Suprapubic skin (tissue), 4 donors: ENCODE measurements at places on chromosomes 7 and 10. TPM values are rescaled to one million over a fixed set of nuclear protein-coding genes. Genes with fewer than 3 reads are reported as not detected.

DNA sequence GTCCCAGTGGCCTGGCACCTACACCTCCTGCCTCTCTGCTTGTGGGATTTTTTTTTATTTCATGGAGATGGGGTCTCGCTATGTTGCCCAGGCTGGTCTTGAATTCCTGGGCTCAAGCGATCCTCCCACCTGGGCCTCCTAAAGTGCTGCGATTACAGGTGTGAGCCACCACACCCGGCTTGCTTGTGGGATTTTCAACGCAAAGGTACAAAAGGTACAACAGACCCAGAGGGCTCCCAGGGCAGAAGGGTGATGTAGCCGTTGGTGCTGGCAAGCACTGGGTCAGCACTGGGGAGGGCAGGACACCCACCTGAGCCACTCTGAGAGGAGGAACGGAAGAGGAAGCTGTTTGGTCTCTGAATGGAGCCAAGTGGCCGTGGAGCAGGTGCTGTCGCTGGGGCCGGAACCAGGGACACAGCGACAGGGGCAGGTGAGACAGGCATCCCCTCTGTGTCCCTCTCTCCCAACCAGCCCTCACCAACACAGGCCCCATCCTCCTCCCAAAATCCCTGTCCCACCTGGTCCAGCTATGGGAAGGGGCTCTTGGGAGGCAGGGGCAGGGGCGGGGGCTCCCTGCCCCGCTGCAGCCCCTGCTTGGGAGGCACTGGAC, 2.8 kb upstream of the SAP25 start:
- no peak for DNase-seq

Gene GSTO2
- 26.1 TPM for total RNA-seq

GRCh38 chr10:36042135-36042534, 400.0 kb upstream of the FZD8 start:
- no peak for DNase-seq

DNA sequence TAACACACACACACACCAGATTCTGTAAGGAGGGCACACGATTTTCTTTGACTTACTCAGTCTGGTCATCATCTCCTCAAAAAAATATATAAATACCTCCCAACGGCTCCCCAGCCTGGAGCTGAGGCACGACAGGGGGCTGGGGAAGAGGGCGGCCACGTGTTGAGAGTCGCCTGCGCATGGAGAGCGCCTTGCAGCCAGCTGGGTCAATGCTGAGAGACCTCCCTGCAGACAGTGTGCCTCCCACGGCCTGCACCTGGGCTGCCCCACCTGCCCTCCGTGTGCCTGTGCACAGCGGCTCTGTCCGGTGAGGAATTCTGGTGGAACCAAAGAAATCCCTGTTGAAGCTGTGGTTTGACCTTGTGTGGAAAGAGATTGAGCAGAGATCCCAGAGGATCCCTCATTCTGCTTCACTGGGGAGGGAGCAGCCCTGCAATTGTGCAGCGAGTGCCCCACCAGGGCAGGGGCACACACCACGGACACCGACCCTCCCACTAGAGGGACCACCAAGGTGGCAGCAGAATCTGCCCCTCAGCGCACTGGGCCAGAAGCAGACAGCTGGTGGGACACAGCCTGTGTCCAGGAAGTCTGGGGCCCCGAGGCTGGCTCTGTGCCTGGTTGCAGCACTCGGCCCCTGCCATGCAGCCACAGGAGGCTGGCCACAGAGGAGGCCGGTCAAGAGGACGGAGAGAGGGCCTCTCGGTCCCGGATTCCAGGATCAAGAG, 150.5 kb upstream of the PPP2R2D start:
- DNase-seq = no peak

DNA sequence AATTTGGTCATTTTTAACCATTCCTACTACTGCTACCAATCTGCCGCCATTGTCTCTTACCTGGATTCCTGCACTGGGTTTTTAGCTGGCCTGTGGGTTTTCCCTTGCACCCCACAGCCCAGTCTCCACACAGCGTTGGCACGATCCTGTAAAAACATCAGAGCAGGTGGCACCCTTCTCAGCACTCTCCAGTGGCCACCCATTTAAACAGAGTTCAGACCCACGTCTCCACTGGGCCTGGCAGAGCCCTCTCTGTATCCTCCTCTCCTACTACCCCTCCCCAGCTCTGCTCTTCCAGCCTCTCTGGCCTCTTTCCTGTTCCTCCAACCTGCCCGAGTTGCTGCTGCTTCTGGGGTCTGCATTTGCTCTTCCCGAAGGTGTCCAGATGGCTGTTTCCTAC, 259.4 kb downstream of the SDK1 start:
- DNase-seq = no peak

Gene TAS2R3
- total RNA-seq = 1.1 TPM

Gene ASB15
- total RNA-seq = not detected

GRCh38 chr10:69562731-69563254, 10.4 kb downstream of the NEUROG3 start:
- DNase-seq = no peak

DNA sequence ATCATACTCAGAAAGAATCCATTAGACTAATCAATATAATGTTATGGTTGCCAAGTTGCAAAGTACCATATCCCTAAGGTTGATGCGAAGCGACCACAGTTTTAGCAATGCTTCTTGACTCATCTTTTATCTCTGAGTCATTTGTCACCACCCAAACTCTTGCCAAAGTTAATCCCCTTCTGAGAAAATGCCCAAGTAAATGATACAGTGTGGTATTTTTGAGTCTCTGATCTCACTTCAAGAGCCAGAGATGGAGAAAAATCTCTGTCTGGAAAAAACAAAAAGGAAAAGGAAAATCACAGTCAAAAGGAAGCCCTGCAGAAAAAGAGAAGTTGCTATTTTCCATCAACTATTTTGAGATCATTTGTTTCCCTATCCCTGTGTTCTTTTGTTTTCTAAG, 26.7 kb upstream of the OTUD1 start:
- no peak for DNase-seq

Gene AMZ1
- not detected for total RNA-seq

DNA sequence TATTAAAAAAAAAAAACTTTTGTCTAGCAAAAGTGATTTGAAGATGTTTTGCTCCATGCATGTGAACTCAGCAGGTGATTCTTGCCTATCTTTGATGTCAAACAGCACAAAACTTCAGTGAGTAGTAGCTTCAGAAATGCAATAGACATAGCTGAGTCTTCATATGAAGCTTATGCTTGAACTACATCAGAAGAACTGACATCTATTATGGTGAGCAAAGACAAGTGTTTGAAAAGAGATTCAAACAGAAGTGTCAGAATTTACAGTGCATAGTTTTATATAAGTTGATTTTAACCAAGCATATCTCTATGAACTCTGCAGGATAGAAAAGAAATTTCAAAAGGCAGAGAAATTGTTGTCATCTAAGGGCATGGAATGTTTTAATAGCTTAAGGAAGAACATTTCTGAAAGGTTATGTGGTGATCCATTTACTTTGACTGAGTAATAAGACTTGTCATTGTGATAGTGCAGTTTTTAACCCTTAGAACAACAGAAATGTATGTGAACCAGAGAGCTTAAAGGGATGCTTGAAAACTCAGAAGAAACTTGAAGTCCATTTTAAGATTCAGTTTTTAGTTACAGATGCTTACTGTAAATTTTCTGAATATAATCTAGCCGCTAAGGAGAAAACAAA, 351.4 kb downstream of the MDFIC start:
- DNase-seq = no peak

- no peak for DNase-seq
Observed at GRCh38 chr10:47239211-47239610, 60.8 kb upstream of the GDF10 start.

- DNase-seq = no peak
Observed at GRCh38 chr7:86913709-86914108, 145.7 kb downstream of the ELAPOR2 start.

GRCh38 chr7:116232920-116233319, 22.6 kb downstream of the TES start:
- no peak for DNase-seq

Gene CALCR
- total RNA-seq = not detected

DNA sequence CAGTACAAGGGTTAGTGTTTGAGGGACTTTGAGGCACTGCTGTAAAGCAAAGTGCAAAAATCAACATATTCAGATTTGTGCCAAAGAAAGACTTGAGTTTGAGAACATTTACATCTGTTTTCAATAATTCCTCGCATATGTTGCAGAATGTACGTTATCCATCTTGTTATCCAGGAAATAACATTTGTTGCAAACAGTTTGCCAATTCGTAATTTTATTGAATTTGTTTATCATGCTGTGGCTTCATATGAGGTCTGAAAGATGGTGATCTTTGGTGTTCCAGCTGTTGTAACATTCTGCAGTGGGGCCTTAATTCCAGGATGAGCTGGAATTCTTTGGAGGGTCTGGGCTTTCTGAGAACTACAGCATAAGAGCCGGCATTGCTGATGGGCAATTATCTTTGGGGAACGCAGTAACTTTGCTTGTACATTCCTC, 396.2 kb downstream of the LRMDA start:
- DNase-seq = no peak

DNA sequence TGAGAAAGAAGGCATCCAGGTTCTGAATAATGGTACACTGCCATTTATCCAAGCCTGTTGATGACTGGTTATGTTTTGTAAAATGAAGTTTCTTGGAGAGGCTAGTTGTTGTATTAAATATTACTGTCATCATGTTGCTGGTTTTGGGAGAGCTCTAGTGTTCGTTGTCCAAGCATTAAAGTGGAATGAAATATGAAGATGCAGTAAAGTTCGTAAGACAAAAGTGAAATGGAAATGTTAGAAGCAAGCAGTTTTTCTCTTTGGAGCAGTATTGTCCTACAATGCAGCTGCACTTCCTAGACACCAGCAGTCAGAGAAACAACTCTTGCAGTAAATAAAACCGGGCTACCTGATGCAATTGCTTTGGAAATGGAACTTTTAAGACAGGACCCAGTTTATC, 156.8 kb upstream of the FZD1 start:
- no peak for DNase-seq

- no peak for DNase-seq
Observed at GRCh38 chr10:28853195-28853594, 175.9 kb downstream of the BAMBI start.

GRCh38 chr7:31492086-31492485, 21.8 kb upstream of the ITPRID1 start:
- no peak for DNase-seq

Gene NYAP1
- total RNA-seq = 0.62 TPM

- DNase-seq = no peak
Observed at GRCh38 chr10:69994262-69994661, 58.4 kb upstream of the MACROH2A2 start.

- no peak for DNase-seq
Observed at GRCh38 chr10:97805096-97805884, 33.5 kb upstream of the SFRP5 start.

Gene LEP
- 2.0 TPM for total RNA-seq

DNA sequence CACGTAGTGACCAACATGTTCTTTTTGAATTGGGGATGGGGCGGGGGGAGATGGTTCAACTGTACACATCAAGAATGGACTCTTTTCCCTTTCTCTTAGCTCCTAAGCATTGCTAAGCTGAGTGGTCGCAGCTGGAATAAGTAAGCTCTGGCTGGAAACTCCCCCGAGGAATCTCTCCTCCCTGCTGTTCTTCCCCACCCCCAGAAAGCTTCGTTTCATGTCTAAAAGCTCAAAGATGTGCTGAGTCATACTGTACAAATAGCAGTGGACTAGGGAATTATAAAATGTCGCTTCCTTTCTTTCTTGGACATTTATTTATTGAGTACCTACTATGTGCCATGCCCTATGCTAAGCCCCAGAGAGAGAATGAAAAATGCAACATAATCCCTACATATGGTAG, 191.1 kb upstream of the ADO start:
- DNase-seq = no peak

GRCh38 chr10:6507311-6507710, 72.8 kb downstream of the PRKCQ start:
- DNase-seq = no peak

- no peak for DNase-seq
Observed at GRCh38 chr10:34049469-34049868, 715.0 kb upstream of the NRP1 start.
